MM.1S (cell line): ENCODE measurements at places on chromosomes 2 and 18.

DNA sequence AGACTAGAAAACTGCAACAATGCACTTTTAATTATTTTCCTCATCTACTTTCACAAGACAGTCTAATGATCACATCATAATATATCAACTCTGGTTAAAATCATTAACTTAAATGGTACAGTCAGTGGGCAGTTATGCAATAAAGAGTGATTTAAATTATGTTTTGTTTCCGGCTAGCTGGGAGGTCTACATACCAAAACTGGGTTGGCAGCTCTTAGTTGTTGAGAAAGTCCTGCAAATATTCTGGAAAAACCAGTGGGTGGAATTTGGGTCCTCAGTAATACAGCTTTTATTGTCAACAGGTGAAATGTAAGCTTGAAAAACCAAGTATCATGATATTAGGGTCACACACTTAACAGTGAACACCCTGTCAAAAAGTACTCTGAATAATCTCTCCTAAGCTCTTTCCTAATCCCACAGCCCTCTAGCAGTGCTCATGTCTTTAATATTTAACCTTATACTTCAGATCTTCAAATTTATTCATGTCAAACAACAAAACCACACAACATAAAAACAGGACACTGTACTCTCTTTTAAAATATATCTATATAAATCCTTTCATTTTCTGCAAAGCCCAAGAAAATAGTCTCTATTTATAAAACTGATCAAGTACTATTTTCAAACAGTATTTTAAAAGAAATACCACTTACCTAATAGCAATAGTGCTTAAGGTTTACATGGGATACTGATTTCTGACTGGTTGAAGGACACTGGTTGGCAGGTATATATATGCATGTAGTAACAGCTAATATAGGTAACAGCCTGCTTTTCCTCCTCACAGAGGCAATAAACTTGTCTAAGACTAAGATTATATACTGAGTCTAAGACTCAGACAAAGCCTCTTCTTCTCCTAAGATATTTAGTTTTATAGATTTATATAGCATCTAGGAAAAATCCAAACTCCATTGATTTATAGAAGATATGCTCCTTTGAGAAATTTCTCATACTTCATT is 103.8 kb downstream of the GAREM1 start:
- DNase-seq, result no peak

DNA sequence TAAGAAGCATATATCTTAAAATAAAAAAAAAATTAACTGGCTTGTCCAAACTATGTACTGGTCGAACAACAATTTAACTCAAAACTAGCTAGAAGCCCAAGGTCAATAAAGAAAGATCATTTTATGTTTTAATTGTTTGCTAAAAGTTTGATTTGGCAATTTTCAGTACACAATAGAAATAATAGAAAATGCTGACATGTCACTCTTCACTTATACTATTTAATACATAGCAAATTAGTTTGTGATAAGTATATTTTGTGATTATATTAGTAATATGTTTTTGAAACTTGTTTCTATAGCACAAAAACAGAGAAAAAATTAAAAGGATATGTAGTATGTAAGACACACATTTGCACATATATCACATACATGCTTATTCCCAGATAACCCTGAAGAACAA is 1938.6 kb upstream of the PIK3C3 start:
- DNase-seq, result no peak

GRCh38 chr2:141068053-141068682 is 1062.6 kb downstream of the LRP1B start:
- DNase-seq, result no peak

DNA sequence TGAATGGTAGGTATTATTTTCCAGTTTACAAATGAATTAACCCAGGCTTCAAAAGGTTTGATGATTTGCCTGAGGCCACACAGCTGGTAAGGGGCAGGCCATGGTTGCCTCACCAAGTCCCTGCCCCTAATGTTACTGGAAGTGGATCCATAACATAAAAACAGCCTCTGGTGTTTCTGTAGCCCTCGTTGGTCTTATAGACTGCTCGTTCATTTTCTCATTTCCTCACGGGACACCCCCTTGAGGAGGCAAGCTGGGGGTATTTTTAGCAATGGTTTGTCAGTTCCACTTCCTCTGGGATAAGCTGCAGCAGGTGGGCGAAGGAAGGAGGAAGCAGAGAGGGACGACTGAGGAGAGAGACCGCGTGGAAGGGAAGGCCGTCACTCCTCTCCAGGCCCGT is 32.9 kb upstream of the NDUFV2 start:
- DNase-seq, result peak; percentile 62

DNA sequence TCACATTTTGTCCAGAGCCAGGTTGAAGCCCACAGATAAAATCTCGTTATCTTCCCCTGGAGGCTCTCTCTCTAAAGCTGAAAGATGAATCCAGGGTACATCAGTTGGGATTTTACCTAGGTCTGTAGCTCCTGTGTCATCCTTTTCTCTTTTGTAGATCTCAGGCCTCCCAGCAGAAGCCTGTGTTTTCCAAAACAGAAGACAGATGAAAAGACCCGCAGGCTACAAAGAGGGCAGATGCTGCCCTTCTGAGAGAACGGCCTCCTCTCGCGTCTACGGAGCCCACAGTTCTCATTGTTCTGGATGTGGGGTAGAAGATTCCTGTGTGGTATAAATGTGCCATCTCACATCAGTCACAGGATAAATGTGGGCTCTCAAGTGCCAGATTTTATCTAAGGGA is 139.5 kb downstream of the SUCLG1 start:
- DNase-seq, result no peak

DNA sequence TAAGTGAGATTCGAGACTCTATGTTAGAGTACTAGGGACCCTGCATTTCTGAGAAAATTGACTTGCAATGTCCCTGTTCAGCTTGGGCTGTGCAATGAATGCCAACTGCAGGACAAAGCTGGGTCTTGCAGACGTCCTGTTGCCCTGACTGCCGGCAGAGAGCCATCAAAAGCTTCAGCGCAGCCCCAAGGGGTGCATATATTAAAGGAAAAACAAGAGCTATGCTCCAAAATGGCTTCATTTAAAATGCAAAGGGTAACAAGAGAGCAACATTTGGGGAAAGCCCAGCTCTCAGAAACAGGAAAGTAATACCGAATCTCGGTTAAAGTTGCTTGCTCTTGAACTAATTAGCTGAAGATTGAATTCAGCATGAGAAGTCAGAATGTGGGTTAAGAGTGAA is 110.9 kb upstream of the PNPT1 start:
- DNase-seq, result no peak

DNA sequence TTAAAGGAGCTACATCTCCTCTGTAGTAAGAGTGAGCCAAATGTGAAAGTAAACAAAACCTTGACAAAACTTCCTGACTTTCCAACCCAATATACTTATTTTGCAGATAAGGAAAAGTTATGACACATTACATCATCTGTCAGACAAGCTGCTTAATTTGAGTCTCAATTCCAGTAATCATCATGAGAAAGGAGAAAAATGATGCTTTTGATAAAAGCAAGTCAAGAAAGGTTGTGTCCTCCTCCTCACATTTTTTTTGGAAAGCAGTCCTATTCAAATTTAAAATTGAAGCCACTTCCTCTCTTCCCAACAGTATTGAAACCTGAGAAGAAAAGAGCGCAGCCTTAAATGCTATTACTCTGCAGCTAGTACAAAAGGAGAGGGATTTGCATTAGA is 519.6 kb downstream of the LRP1B start:
- no peak for DNase-seq

DNA sequence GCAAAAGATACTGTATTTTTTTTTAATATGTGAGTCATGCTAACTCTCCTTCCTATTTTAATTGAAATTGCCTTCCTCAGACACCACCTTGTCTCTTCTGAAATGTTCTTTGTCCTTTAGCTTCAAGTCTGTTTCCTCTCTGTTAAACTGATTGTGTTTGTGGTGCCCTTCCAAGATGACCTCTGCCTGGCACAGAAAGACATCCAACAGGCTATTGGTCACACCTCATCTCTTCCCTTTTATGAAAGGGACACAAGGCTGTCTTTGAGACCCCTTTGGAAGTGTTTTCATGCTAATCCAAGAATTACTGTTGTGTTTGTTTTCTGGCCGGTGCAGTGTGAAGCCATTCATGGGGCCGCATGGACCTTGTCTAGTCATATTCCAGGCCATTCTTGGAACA is 94.0 kb upstream of the PIK3C3 start:
- no peak for DNase-seq

GRCh38 chr2:203549406-203549805 is 14.3 kb upstream of the RAPH1 start:
- no peak for DNase-seq

DNA sequence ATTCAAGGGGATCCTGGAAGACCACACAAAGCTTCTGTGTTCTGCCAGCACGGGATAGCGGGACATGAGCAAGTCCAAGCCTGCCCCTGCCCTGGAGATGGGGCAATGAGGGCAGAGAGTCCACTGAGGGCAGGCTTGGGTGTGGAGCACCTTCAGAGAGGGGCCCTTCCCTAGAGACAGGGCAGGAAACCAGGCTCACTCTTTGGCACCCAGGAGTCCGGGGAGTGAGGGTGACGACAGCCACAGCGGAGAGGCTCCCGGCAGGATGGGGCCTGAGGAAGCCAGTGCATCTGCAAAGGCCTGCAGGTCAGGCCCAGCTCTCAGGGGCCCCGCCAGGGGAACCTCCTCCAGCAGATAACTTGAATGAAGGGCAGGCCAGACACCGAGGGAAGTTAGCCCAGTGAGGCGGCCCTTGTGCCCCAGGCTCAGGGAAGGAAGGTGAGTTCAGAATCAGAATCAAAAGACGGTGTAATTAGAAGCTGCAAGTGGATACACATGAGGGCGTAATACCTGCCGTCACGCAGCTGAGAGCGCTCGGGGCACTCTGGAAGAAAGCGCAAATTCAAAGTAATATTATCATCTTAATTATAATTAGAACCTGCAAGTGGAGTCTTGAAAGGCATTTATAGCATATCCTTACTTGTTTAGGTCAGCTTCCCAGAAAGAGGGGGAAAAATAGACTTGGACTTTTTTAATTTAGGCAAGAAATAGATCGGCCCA is 142.6 kb upstream of the LGALSL start:
- no peak for DNase-seq

GRCh38 chr2:108363908-108364225 is 13.9 kb upstream of the SULT1C4 start:
- no peak for DNase-seq

- no peak for DNase-seq
Measured at GRCh38 chr2:71552861-71553301, 99.5 kb downstream of the DYSF start.

DNA sequence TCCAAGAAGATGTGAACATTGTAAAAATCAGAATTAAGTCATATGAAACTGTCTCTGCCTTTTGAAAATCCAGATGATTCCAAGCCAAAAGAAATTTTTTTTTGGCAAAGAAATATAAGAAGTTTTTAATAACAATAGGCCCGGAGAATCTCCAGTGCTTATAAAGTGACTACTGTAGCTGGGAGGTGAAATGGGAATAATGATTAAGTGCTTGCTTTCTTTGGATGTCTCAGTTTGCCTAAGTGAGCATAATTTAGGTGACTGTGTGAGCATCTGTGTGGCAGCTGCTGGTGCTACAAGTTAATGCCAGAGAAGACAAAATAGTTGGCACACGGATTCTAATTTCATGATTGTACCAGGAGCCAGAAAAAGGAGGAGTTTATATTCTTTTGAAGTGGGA is 185.0 kb downstream of the LTBP1 start:
- DNase-seq, result no peak

GRCh38 chr2:27171351-27171848 is 22.6 kb downstream of the TCF23 start:
- DNase-seq, result no peak

DNA sequence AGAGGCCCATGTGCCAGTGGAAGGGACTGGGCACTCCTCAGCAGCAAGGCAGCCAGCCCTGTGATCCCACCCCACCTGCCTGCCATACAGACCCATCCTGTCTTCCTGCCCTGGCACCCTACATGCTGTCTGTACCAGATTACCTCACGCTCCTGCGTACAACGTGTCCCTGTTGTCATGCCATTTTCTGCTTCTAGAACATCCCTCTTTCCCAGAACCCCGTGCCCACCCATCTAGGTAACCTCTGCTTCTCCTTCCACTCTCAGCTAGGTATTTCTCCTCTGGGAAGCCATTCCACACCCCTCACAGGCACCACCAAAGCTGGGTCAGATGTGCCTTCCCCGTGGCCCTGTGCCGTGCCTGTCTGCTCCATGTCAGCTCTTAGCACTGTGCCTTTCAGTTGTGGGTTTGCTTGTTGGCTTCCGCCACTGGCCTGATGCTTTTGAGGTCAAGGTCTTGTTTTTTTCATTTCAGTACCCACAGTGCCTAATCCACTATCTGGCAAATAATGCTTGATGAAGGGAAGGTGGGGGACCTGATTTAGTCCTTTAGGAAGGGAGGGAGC is 71.7 kb upstream of the ALPP start:
- DNase-seq, result no peak

- no peak for DNase-seq
Measured at GRCh38 chr18:21369146-21369545, 127.1 kb downstream of the GREB1L start.
